Left cardiac atrium (tissue), 4 donors: ENCODE measurements at places on chromosomes 6 and 20.

DNA sequence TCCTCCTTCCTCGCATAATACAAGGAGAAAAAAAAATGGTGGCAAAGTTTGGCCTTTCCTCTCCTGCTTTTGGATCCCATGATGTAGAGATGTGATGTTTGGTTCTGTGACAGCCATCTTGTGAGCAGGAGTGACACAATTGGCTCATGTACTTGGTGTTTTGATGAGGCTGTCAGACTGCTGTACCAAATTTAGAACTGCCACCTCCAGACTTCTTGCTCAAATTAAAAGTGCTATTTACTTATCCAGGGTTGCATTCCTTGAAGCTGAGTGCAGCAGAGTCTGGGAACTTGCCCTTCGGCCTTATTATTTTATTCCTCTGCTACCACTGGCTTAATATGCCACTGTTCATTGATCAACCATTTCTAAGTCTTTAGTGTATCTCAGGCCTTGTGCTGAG, 21.9 kb downstream of the BCAS1 start:
- no peak for DNase-seq

DNA sequence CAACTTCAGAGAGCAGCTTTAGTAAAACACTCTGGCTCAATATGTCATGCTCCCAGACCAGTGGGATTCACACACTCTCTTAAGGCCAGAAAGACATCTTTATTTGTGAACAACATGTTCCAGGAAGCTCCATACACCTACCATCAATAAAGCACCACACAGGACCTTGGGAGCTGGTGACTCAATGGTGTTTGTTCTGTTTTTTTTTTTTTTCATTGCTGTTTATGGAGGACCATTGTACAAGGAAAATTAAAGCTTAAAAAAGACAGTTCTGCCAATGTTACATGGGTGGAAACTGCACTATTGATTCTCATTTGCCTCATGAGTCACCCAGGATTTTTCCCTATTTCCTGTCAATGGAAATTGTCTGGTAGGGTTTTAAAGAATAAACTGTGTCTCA, 36.3 kb upstream of the TENT5A start:
- no peak for DNase-seq

- no peak for DNase-seq
Measured at GRCh38 chr6:160882791-160883279, 108.7 kb upstream of the MAP3K4 start.

DNA sequence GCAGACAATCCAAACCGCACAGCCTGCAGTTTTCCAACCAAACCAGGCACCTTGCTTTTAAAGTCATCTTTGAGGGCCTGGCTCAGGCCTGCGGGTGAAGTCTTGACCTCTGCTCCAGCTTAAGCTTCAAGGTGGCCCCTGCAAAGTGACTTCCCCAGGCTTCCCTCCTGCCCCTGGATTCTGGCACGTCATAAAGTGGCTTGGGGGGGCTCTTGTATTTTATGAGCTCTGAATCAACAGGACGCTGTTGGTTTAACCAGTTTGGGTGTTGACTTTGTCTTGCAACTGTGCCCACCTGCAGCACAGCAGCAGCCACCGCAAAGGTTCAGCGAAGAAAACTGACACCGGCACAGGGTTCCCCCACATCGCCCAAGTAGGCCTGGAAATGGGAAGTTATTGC, 81.2 kb downstream of the NFATC2 start:
- DNase-seq, result no peak

DNA sequence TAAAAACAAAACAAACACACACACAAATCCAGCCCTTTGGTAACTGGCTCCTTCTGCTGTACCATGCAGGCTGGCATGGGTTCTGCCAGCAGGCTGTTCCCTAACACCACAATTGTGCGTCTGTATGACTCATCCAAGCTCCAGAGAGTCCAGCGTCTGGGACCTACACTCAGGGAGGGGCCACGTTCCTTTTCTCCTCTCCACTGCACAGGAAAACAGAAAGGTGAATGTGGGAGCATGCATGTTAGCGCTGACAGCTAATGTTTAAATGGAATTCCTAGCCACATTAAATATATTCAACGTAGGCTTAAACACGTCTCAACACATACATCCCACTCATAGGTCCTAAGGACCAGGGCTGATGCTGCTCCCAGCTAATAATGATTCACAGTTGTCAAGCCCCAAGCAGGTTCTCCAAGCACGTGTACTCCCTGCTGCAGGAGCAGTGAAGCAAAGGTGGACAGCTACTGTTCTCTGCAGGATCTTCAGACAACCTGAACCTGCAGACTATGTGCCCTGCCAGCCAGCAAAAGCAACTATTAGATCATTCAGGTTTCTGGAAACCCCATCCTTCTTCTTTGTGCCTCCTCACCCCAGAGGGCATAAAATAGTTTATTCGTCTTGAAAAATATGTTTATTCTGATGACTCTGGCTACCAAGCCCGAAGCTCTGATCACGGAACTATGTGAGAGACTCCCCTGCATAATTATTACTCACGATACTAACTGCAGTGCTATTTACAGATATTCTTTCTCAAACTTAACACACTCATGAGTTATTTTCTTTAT, 20.9 kb downstream of the MAP1LC3A start:
- DNase-seq, result peak; percentile 68

DNA sequence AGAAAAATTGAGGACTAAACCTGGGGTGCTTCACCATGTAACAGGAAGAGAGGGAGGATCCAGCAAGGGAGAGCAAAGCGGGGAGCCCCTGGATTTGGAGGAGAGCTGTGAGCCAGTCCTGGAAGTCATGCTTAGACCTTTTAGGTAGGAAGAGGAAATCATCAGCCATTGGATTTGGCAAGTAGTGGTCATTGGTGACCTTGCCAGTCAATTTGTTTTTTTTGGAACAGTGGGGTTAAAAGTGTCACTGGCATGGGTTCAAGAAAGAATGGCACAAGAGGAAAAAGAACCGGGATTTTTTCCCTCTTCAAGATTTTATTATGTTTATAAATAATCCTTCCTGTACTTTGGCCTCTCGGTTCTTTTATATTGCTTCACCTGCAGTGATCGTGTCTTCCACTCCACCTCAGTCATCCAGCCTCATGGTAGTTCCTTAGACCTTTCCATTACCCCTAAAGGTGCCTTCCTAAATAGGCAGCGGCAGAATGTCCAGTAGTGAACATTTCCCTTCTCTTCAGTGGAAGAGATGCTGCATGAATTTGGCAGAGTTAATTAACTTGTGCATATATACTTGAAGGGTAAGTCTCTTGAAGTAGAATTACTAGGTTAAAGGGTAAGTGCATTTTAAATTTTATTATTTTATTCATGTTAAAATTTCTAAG, 124.7 kb downstream of the QKI start:
- DNase-seq, result no peak

DNA sequence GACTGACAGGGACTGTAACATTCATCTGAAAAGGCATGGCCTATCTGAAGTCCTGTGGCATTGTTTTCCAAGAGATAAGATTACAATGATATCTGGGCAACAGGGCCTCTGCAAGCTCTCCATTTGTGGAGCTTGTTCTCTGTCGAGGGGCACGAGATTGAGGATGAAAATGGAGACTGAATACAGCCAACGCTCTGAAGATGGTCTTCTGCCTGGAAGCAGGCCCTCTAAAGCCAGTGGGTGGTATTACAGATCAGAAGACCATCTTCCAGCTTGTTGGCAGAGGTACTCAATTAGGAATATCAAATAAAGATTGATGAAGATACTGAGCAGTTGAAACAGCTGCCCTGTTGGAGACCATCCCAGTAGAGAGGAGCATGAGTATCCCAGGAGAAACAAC, 288.2 kb downstream of the CENPW start:
- DNase-seq, result no peak

GRCh38 chr6:31090973-31091364, 21.4 kb downstream of the C6orf15 start:
- DNase-seq, result no peak

DNA sequence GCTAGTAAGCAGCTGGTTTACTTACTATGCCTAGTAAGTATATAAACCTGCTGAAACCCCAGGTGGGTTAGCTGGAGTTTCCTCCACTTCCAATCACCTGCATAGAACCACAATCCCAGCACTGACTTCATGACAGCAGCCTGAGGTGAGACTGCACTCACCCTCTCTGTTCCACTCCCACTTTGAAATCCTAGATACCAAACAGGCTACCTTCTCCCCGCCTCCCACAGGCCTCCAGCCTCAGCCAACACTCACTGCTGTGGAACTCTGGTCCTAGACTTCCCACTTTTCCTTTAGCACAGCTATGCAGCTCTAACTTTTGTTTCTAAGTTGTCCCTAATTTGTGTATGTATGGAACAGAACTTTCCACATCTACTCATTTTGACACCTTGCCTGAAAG, 149.7 kb upstream of the ARID1B start:
- DNase-seq, result no peak

DNA sequence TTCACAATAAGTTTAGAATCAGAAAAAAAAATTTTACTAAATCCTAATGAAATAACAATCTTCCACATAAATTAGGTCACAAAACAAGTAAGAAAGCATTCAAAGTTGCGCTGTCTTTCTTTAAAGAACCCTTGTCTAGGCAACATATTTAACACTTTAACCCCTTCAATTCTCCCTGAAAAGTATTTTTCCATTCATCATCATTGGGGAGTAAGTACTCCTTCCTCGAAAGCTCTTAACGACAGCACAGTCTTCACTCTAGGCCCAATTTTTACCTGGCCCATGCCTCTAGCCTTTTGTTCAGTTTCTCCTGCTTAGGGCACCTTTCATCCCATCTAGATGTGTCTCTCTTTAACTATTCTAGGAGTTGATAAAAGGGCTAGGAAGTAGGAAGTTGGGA, 2.6 kb downstream of the TSPYL1 start:
- DNase-seq, result no peak

GRCh38 chr6:86459978-86460377, 477.4 kb upstream of the HTR1E start:
- DNase-seq, result no peak

GRCh38 chr20:43940518-43941225, 26.0 kb downstream of the TOX2 start:
- DNase-seq, result no peak

- no peak for DNase-seq
Measured at GRCh38 chr20:58647162-58647795, 3.8 kb upstream of the STX16 start.

- DNase-seq, result no peak
Measured at GRCh38 chr20:577167-577791, 32.8 kb downstream of the TCF15 start.

GRCh38 chr20:62818592-62819493, 2.0 kb downstream of the COL9A3 start:
- peak; percentile 86 for DNase-seq

DNA sequence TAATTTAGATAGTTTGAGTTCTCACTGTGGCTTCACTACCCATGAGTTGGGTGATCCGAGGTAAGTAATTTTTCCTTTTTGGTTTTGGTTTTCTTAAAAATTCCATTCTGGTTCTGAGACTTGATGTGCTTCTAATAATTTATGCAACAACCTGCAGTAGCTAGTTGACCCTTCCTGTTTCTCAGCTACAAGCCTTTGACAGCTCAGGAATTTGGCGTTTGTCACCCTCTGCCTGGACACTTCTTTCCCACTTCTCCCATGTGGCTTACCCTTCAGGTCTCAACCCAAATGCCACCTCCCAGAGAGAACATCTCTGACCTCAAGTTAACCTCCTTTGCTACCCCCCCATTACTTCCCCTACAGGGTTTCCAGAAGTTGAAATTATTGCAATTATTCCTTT, 49.7 kb upstream of the TSHZ2 start:
- no peak for DNase-seq

DNA sequence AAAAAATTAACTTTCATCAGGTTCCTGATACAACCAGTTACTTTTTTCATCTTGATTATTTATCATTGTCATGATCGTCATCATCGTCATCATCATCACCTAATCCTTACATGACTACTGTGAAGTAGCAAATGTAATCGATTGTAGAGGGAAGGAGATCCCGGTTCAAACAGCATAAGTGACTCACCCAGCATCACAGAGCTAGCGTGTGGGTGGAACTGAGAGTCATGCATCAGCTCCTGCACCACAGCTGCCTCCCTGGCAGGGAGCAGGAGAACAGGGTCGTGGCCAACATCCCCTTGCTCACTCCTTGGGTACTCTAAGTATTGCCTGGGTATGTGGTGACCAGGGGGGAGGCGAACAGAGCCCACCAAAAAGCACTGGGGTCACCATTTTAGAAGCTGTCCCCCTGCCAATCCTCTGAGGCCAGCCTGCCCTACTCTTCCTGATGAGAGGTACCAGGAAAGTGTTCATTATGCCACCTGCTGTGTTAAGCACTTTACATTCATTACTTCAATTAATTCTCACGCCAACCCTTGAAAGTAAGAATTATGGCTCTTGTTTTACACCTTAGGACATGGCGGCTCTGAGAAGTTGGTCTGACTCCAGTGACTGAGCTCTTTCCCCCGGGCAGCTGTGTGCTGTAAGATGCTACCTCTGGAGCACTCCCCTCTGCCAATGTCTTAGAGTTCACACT, 425.2 kb downstream of the CD83 start:
- peak; percentile 39 for DNase-seq

DNA sequence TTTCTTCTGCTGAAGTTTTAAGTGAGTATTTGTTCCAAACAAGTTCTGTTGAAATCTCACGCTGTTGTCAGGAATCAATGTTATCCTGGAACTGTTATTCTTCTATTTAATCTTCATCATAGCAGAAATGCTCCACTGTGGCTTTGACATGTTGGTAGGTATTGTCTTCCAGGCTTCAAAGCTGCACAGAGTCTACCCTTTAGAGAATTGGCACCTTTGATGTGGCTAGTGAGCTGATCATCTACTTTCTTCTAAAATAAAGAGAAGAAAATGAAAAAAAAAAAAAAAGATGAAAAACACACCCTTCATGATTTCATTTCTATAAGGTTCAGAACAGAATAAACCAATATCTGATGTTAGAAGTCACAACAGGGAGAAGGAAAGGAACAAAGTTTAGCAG, 5.8 kb upstream of the ZSCAN23 start:
- DNase-seq, result no peak

GRCh38 chr6:164469276-164469949, 840.0 kb downstream of the C6orf118 start:
- no peak for DNase-seq

- DNase-seq, result no peak
Measured at GRCh38 chr6:40390144-40390800, 196.9 kb downstream of the LRFN2 start.

GRCh38 chr6:107968081-107968480, 10.1 kb upstream of the SEC63 start:
- DNase-seq, result no peak

GRCh38 chr20:62346398-62347150, 20.5 kb downstream of the LAMA5 start:
- DNase-seq, result no peak

DNA sequence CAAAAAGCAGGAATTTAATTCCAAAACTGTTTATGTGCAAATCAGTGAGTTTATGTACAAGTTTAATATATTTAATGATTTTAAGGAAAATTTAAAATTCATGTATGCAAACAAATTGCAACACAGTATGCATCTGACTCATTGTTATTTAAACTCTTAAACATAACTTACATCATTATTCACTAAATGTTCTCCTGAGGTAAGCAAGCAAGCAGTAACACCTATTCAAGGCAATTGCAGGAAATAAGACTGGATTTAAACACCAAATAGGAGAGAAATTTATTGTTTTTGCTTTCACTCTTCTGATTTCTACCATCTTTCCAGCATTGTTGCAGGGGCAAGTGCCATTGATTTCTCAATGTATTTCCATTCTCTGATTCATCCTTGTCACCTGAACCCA, 239.5 kb downstream of the TFAP2A start:
- DNase-seq, result no peak

GRCh38 chr6:31710523-31711219, 4.0 kb downstream of the LY6G6F start:
- no peak for DNase-seq
